Choroid plexus epithelial cell (primary cell): ENCODE measurements at places on chromosomes 7 and 10.

GRCh38 chr7:87213252-87213651, 6.3 kb downstream of the TMEM243 start:
- no peak for DNase-seq

DNA sequence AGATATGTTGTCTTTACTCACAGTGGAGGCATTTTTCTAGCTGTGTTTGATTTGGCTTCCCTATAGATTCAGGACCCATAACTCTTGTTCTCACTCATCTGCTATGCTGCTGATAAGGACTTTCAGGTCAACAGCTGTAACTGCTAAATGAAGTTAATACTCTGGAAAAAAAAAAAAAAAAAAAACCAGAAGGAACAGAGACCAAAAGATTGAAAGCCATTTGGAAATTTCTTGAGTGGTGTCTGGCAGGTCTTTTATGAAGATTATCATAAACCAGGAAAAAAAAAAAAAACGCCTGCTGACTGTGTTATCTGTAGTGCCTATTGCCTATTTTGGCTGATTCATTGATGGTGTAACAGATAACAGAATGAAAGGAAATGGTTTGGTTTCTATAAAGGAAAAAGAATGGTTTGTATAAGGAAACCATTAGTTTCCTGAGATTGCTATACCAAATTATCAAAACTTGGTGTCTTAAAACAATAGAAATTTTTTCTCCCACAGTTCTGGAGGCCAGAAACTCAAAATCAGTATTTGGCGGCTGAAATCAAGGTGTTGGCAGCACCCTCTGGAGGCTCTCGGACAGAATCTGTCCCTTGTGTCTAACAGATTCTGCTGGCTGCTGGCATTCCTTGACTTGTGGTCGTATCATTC, 60.5 kb upstream of the BET1 start:
- peak; percentile 64 for DNase-seq

- DNase-seq = no peak
Observed at GRCh38 chr10:11193001-11193551, 175.4 kb downstream of the CELF2 start.

GRCh38 chr10:129877773-129878371, 86.2 kb downstream of the EBF3 start:
- DNase-seq = peak; percentile 3

DNA sequence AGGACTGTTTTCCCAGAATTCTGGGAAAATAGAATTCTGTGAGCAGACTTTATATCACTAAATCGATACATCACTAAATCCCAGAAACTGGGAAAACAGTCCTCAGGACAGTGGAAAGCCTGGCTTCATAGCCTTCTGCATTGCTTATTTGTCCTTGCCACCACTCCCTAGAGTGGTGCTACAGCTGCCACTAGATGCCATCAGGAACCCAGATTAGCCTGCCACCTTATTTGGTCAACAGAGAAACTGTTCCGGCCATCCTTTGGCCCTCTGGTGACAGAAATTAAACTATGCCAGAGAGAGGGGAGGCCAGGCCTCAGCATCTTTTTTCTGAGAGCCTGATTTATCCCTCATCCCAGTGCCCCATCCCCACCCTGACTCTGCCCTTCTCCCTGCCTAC, 19.6 kb upstream of the NFKB2 start:
- no peak for DNase-seq

GRCh38 chr7:109091042-109091441, 521.4 kb downstream of the DNAJB9 start:
- no peak for DNase-seq

DNA sequence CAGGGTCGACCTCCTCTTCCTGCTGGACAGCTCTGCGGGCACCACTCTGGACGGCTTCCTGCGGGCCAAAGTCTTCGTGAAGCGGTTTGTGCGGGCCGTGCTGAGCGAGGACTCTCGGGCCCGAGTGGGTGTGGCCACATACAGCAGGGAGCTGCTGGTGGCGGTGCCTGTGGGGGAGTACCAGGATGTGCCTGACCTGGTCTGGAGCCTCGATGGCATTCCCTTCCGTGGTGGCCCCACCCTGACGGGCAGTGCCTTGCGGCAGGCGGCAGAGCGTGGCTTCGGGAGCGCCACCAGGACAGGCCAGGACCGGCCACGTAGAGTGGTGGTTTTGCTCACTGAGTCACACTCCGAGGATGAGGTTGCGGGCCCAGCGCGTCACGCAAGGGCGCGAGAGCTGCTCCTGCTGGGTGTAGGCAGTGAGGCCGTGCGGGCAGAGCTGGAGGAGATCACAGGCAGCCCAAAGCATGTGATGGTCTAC, 46.9 kb downstream of the VWA2 start:
- DNase-seq = no peak

DNA sequence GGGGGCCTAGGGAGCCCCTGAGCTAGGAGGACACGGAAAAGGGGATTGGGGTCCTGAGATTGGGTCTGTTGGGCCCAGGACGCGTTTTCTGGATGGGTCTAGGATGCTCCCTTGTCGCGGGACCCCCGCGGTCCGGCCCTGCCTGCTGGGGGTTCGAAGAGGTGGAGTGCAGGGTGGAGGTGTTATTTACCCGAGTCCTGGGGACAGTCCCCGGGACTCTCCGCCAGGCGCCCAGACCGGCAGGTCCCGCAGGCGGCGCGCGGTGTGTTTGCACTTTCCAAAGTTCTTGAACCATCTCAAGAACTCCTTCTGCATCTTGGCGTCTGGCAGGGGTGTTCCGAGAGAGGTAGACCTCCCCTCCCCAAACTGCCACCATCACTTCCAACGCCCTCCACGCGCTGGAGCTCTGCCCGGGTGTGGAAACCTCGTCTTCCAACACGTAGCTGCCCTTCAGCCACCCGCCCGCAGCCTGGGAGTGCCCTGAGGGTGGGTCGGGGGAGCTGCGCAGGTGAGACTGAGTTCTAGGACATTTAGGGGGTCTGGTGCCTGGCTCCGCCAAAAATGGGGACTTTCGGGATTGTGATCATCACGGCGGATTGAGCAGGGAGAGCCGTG, 569 bp downstream of the CAV1 start:
- DNase-seq = no peak

GRCh38 chr10:4569151-4569550, 256.9 kb upstream of the AKR1E2 start:
- DNase-seq = no peak

DNA sequence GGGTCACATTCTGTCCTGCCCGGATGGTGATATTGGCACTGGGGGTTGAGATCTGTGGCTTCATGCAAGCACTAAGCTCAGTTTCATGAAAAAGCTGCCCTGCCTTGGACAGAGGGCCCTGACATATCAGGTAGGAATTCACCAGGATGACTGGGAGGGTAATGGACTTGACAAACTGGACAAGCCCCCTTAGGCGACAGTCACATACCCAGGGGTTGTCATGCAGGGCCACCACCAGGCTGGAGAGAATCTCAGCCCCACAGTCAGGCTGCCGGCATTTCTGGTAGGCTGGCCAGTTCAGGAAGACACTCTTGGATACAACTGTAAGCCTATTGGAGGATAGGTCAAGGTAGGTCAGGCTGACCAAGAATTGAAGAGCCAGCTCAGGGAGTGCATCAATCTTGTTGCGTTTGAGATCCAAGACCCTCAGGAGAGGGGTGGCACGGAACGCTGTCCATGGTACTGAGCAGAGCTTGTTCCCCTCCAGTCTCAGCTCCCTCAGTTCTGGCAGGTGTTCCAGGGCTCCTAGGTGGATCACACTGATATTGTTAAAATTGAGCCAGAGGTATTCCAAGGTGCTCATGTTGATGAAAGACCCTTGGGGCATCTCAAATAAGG, 824 bp downstream of the LRIT2 start:
- no peak for DNase-seq
